Stimulated activated CD4-positive, alpha-beta T cell treated with anti-CD3 and anti-CD28 coated beads, Interleukin-1b, Interleukin-23, amount 100 ng/mL, for 24 hours (primary cell): ENCODE measurements at places on chromosomes 6 and 20.

- no peak for DNase-seq
These were observed 50.7 kb upstream of the PRND start for GRCh38 chr20:4671015-4671414.

- no peak for DNase-seq
These were observed 246.8 kb downstream of the MYLK4 start for GRCh38 chr6:2503816-2504494.

DNA sequence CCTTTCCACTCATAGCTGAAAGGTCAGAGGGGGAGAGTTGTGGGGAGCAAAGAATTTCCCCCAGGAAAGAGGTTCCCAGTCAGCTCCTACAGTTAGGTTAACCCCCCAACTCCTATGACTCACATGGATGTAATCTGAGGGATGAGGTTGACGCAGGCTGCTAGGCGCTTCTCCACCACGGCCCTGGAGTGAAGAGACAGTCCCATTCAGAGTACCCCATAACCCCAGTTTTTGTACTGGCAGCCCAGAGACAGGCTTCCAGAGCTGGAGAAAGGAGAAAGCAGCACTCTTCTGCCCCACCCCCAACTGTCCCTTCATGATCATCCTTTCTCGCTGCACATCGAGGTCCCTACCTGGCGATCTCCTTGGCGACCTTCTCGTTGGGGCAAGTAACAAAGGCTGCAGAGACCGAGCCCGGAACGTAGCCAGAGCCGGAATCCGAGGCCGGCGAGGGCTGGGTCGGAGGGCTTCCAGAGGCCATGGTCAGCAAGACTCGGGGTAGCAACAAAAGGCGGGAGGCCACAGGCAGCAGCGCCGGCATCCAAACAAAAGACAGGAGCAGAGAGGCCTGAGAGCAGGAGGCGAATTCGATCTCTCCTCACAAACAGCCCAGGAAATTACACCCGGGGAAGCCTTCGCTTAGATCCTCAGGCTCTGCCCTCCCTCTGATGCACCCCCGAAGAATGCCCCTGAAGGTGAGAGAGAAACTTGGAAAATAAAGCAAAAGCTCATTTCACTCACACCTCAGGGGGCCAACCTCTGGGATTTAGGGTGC is 592 bp downstream of the CUTA start:
- no peak for DNase-seq

GRCh38 chr20:11329271-11329670 is 588.4 kb upstream of the BTBD3 start:
- DNase-seq, result no peak

GRCh38 chr6:64010666-64011065 is 375.1 kb downstream of the PHF3 start:
- no peak for DNase-seq

DNA sequence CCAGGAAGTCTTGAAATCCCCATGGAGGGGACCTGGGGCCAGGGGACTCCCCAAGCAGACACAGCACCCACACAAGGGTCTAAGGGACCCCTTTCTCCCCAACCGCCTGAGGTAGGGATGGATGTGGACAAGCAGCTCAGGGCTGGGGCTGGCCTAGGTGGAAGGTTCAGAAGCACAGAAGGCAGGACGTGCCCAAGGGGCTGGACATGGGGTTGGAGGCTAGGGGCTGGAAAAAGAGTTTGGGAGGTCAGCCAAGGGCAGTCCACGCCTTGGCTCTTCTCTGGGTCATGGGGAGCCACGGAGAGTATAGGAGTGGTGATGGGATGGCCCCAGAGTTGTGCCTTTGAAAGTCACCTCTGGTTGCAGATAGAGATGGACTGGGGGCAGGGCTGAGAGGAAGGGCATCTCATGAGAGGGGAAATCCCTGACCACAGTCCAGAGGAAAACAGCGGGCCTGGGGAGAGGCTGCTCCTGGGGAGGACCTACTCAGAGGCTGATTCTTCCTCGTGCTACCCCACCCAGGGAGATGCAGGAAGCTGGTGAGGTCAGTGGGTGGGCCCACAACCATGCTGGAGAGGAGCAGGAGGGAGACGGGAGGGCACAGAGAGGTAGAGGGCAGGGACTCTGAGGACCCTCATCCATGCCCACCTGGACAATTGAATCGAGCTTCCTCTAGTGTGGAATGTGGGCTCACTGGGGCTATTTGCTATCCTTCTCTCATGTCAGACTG is 2.5 kb upstream of the HSPA12B start:
- no peak for DNase-seq

DNA sequence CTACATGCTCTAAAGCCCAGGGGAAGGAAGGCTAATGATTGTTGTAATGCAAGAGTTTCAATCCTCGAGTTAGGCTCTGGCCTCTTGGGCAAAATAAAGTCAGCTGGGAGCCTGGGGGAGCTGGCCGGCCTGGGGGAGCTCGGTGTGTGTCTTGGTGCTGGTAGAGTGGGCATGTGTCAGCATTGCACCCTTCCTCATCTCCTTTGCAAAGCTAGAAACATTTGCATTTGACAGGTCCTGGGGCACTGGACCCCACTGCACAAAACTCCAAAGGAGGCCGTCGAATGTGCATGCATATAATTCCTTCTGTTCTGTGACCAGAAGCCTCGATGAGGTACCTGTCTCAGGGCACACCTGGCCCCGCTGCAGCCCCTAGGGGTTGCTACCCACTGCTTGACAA is 74.6 kb upstream of the SLC22A23 start:
- DNase-seq, result no peak

DNA sequence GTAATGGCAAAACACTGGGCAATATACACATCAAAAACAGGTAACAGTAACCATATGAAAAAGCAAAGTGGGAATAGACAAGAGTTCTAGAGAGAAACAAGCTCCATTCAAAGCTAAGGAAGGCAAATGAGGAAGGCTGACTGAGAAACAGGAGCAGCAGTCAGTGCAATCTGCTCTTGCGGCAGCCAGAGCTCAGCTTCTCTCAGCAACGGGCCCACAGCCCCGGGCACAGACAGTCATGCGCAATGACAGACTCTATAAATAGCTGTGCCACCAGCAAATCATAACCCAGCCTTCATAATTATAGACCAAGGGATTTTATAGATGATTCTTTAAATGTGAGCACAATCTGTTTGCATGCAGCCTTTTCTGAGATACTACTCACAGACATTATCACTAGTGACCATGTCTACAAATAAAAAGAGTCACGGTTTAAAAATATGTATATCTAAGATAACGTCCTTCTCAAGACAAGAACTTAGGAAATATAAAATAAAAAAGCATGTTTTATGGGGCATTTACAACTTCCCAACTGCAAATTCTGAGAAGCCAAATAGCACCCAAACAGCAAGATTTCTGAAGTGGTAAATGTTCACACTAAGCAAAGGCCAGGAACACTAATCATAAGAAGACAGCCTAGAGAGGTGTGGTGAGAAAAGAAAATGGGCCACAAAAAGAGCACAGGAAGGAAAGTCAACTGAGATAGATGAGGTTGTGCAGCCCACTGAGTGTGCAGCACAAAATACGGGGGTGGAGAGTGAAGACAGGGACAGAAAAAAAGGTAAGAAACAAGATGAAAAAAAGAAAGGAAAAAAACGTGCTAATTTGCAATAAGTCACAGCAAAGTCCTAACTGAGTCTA is 39.9 kb upstream of the BEND6 start:
- DNase-seq, result no peak

- DNase-seq, result no peak
These were observed 65.9 kb downstream of the CEBPB start for GRCh38 chr20:50256577-50256976.

DNA sequence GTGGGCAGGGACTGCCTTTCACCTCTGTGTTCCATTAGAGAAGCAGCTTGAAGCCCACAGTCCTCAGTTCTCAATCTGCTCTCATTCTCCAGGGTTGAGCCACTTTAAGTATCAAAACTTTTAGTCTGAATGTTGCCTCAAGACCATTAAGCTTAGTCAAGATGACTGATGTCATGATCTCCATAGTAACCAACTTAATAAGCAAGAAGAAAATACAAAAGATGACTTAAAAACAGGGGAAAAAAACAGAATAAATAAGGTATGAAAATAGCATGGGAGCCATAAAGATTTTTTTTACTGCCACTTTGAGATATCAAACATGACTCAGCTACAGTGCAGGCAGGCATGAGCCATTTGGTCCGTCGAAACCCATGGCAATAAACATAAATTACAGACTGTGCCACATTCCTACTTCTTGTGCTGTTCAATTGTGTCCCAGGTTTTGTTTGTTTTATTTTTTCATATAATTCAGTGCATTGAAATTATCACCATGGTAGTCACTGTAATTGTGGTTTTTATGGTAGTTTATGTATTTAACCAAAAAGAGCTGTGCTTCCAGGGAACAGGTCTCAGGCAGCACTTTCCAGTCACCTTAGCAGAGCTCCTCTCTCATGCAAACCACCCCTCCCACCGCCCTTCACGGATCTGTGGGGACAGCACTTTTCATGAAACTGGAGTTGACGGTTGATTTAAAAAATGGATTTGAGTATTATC is 156.5 kb upstream of the INSM1 start:
- no peak for DNase-seq

- DNase-seq, result no peak
These were observed 75.7 kb upstream of the JARID2 start for GRCh38 chr6:15170126-15170525.

GRCh38 chr6:90934081-90934480 is 347.2 kb upstream of the MAP3K7 start:
- no peak for DNase-seq

DNA sequence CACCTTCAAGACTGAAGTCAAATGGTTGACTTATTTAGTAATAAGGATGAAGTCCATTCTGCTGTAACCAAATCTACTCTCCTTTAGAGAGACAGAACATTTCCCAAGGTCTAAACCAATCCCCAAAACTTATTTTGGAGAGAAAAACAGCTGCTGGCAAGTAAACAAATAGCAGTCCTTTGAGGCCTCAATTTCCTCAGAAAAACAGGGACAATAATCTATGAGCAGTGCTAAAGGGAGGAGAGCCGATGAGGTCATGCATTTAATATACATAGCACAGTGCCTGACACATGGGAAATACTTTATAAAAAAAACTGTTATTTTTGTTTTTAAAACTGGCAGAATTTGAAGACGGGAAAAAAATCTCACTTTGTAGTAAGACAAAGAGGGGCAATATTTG is 526.0 kb downstream of the EPM2A start:
- no peak for DNase-seq
